ENCODE measurements at places on chromosomes 2 and 18.

GRCh38 chr2:174985614-174986013, 19.6 kb downstream of the CHN1 start:
- H3K4me3 ChIP-seq = no peak overlapping the region
- H3K4me1 ChIP-seq = peaks cover 2% of the 10 kb centered on the region
- H3K36me3 ChIP-seq = no peaks in the 10 kb centered on the region
- peaks cover 31% of the 10 kb centered on the region for H3K27me3 ChIP-seq
- DNase-seq = no peak

DNA sequence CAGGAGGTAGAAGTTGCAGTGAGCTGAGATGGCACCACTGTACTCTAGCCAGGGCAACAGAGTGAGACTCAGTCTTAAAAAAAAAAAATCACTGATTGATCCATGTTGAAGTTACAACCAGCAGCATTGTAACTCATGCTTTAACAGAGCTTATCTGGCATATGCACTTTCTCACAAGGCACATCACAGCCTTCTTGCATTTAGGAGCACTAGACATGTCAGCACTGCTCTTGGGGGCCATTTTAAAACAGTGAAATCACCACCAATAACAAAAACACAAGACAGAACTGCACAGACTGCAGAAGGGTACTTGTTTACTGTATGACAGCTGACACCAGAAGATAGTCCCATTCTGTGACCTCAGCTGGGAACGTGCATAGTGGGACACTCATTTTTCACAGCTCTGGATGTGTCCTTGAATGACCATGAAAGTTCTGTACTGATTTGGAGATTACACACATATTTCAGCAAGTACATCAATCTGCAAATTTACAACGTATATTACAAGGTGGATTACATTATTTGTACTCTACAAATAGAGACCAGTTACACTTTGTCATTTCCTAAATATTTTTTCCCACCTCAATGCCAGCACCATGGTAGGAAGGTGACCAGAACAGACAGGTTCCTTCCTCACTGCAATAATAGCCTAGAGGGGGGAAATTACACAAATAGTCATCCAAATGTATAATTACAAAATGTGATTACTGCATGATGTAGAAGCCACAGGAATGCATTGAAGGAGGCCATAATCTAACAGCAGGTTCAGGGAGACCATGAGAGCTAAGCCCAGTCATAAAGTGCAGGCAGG, 35.1 kb downstream of the CCBE1 start:
- no peaks in the 10 kb centered on the region for H3K36me3 ChIP-seq
- H3K27ac ChIP-seq = no peak overlapping the region
- peaks cover 7% of the 10 kb centered on the region for H3K27me3 ChIP-seq

DNA sequence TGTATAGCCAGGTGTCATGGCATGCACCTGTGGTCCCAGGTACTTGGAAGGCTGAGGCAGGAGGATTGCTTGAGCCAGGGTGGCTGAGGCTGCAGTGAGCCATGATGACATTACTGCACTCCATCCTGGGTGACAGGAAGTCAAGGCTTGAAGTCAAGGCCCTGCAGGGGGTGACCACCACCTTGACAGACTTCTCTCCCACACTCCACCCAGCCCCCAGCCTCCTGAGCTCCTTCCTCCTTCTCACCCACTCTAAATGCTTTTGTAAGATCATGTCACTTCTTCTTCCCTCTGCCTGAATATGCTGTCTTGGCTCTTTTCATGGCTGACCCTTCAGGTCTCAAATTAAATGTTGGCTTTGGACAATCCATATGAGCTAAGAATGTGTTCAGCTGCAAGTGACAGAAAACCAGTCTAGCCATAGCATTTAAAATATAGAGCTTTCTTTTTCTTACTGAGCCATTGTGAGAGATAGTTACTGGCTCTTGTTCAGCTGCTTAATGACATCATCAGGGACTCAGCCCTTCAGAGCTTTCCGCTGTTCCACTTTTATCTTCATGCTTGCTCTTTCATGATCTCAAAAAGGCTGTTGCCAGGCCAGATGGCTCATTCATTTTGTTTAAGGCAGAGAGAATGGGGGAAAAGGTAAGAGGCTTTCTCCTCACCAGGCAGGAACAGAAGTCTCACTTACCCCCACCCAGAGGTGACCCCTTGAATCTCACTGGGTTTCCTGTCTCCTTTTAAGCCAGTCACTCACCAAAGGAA, 36.7 kb upstream of the TTC39C start:
- H3K36me3 ChIP-seq = peaks cover 1% of the 10 kb centered on the region
- peak overlapping the region; percentile 25 for H3K27ac ChIP-seq
- H3K27me3 ChIP-seq = no peaks in the 10 kb centered on the region
- H3K4me3 ChIP-seq = no peak overlapping the region

DNA sequence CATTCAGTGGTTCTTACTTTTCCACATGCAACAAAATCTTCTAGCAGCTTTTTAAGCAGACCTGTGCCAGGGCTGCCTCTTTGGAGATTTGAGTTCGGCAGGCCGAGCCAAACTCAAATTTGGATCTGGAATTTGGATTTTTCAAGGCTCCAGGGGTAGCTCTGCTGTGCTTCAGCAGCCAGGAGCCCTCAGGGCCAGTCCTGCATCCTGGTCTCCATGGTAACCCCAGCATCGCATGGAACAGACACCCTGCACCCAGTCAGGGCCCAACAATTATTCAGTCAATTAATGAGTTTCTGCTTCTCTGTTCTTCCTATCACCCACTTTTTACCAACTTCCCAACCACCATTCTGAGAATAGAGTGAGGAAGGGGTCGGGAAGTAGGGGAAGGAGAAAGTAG, 30.0 kb downstream of the EN1 start:
- H3K4me3 ChIP-seq = no peak overlapping the region
- H3K27me3 ChIP-seq = peaks cover 60% of the 10 kb centered on the region
- no peaks in the 10 kb centered on the region for H3K36me3 ChIP-seq
- no peaks in the 10 kb centered on the region for H3K4me1 ChIP-seq
- no peak for DNase-seq
- no peak overlapping the region for H3K27ac ChIP-seq

DNA sequence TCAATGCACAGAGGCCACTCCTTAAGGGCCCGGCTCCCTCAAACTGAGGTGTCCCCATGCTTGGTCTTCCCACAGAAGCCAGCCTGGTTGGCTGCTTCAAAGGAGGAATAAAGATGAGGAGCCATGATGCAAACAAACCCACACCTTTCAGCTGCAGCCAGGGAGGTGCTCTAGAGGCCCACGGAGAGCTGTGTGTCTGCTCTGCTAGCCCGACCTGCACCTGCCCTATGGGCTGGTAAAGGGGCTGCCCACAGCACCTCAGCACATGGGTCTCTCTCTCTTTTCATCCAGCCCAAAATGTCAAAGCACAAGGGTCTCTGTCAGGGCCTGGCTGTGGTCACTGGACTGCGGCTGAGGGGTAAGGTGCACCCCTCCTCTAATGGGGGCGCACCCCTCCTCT, 132.1 kb downstream of the MSH2 start:
- no peak overlapping the region for H3K27ac ChIP-seq
- no peaks in the 10 kb centered on the region for H3K4me1 ChIP-seq
- no peak for DNase-seq
- H3K4me3 ChIP-seq = no peak overlapping the region
- H3K36me3 ChIP-seq = peaks cover 7% of the 10 kb centered on the region

DNA sequence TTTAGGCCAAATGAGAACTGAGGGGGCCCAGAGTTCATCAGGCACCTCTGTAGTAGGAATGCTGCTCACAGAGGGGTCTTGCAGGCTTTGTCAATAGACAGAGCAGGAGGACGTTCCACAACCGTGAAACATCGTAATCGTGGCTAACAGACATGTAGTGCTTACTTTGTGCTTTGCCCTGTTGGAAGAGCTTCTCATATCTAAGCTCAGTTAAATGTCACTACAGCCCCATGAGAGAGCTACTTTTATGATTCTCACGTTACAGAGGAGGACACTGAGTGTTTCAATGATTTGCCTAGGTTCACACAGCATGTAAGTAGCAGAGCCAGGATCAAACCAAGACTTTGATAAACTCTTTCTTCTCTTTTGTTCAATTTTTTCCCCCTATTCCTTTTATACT, 136.6 kb downstream of the MYCN start:
- DNase-seq = no peak
- H3K27me3 ChIP-seq = no peaks in the 10 kb centered on the region
- no peaks in the 10 kb centered on the region for H3K36me3 ChIP-seq
- H3K4me3 ChIP-seq = no peak overlapping the region
- H3K4me1 ChIP-seq = no peaks in the 10 kb centered on the region

- H3K27ac ChIP-seq = no peak overlapping the region
- H3K27me3 ChIP-seq = no peaks in the 10 kb centered on the region
- peaks cover 5% of the 10 kb centered on the region for H3K36me3 ChIP-seq
These were observed 58.1 kb downstream of the REV1 start for GRCh38 chr2:99431587-99432275.

GRCh38 chr2:106097038-106098000, 96.8 kb downstream of the UXS1 start:
- H3K4me1 ChIP-seq = peaks cover 37% of the 10 kb centered on the region
- no peak for DNase-seq
- H3K27ac ChIP-seq = peak overlapping the region; percentile 26
- H3K27me3 ChIP-seq = no peaks in the 10 kb centered on the region

DNA sequence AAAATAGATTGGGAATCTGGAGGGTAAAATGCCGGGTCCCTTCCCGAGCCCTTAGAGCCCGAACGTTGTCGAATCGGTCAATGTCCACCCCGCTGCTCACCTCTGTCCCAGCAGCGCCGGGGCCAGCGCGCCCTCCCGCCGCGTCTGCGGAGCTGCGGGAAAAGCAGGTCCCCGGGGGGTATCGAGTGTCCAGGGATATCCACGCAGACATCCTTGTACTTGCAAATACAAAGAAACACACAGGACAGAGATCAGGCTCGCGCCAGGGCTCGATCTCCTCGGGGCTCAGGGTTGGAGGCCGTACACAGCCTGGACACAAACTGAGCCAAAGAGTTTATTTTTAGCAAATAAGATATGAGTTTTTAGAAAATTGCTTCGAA, 2.3 kb upstream of the GATA6 start:
- no peak overlapping the region for H3K4me3 ChIP-seq
- no peak for DNase-seq
- peaks cover 59% of the 10 kb centered on the region for H3K27me3 ChIP-seq
- H3K36me3 ChIP-seq = peaks cover 2% of the 10 kb centered on the region

GRCh38 chr2:239266779-239267287, 134.0 kb downstream of the HDAC4 start:
- peak overlapping the region; percentile 75 for H3K27ac ChIP-seq
- peaks cover 57% of the 10 kb centered on the region for H3K4me1 ChIP-seq
- peak overlapping the region; percentile 78 for H3K4me3 ChIP-seq
- no peak for DNase-seq
- peaks cover 75% of the 10 kb centered on the region for H3K27me3 ChIP-seq
- H3K36me3 ChIP-seq = peaks cover 9% of the 10 kb centered on the region
